ENCODE measurements at places on chromosomes 1 and 21.

- no peak overlapping the region for H3K4me3 ChIP-seq
- no peaks in the 10 kb centered on the region for H3K27me3 ChIP-seq
- no peaks in the 10 kb centered on the region for H3K36me3 ChIP-seq
- H3K4me1 ChIP-seq, result peaks cover 13% of the 10 kb centered on the region
Observed at GRCh38 chr1:9901148-9902059, 8.7 kb downstream of the CTNNBIP1 start.

GRCh38 chr1:89826594-89826993 lies 5.8 kb downstream of the LRRC8D start:
- no peak overlapping the region for H3K4me3 ChIP-seq
- DNase-seq, result no peak
- no peaks in the 10 kb centered on the region for H3K36me3 ChIP-seq
- H3K4me1 ChIP-seq, result no peaks in the 10 kb centered on the region
- no peaks in the 10 kb centered on the region for H3K27me3 ChIP-seq

DNA sequence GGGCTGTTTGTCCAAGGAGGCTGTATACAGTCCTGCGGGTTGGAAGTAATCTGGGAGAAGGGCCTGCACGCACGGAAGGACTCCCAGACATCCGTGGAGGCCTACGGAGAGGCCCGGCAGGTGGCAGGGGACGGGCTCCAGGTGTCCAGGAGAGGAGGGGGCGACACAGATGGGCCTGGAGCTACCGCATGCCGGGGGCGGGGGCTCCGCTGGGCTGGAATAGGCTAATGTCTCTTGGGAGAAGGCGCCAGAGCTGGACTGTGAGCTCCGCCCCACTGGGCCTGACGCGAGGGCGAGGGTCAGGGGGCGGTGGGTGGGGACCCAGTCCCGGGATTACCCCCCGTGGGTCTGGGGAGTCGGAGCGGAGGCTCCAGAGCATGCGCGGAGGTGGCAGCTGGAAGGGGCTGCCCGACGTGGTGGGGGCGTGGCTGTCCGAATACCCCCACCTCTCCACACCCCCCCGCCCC lies 659 bp downstream of the AGO1 start:
- no peaks in the 10 kb centered on the region for H3K36me3 ChIP-seq
- H3K4me3 ChIP-seq, result peak overlapping the region; percentile 100
- DNase-seq, result peak; percentile 88
- no peaks in the 10 kb centered on the region for H3K4me1 ChIP-seq

- no peaks in the 10 kb centered on the region for H3K4me1 ChIP-seq
- no peak overlapping the region for H3K4me3 ChIP-seq
- H3K27ac ChIP-seq, result no peak overlapping the region
- H3K36me3 ChIP-seq, result no peaks in the 10 kb centered on the region
Observed at GRCh38 chr1:41340655-41341364, 20.4 kb upstream of the FOXO6 start.

DNA sequence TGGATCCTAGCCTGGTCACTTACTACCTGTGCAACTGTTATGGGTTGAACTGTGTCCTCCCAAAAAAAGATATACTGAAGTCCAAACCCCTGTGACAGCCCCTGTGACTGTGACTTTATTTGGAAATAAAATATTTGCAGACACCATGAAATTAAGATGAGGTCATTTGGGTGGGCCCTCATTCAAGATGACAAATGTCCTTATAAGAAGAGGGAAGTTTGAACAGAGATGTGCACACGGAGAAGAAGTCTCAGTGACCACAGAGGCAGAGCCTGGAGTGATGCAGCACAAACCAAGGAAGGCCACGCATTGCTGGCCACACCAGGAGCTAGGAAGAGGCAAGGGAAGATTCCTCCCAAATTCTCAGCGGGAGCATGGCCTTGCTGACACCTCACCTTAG lies 249.7 kb upstream of the RUNX1 start:
- no peaks in the 10 kb centered on the region for H3K36me3 ChIP-seq
- H3K4me1 ChIP-seq, result no peaks in the 10 kb centered on the region
- no peak overlapping the region for H3K4me3 ChIP-seq
- H3K27me3 ChIP-seq, result no peaks in the 10 kb centered on the region
- H3K27ac ChIP-seq, result no peak overlapping the region

GRCh38 chr1:54064299-54064698 lies 10.9 kb downstream of the TCEANC2 start:
- H3K27ac ChIP-seq, result no peak overlapping the region
- DNase-seq, result no peak
- H3K4me3 ChIP-seq, result no peak overlapping the region
- H3K4me1 ChIP-seq, result no peaks in the 10 kb centered on the region
- no peaks in the 10 kb centered on the region for H3K36me3 ChIP-seq
- no peaks in the 10 kb centered on the region for H3K27me3 ChIP-seq

- DNase-seq, result no peak
- H3K4me1 ChIP-seq, result peaks cover 4% of the 10 kb centered on the region
- H3K36me3 ChIP-seq, result no peaks in the 10 kb centered on the region
- H3K27me3 ChIP-seq, result no peaks in the 10 kb centered on the region
- H3K4me3 ChIP-seq, result peak overlapping the region; percentile 40
Observed at GRCh38 chr1:28249013-28249865, 10.1 kb upstream of the SESN2 start.

DNA sequence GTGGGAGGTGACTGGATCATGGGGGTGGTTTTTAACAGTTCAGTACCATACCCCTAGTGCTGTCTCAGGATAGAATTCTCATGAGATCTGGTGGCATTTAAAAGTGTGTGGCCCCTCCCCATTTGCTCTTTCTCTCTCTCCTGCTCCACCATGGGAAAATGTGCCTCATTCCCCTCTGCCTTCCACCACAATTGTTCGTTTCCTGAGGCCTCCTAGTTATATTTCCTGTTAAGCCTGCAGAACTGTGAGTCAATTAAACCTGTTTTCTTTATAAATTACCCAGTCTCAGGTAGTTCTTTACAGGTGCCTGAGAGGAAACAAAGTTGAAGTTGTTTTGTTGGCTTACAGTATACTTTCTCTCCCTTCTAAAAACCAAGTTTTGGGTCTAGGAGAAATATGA lies 23.1 kb upstream of the SLC22A15 start:
- no peaks in the 10 kb centered on the region for H3K27me3 ChIP-seq
- no peak overlapping the region for H3K27ac ChIP-seq
- DNase-seq, result no peak
- no peak overlapping the region for H3K4me3 ChIP-seq
- H3K36me3 ChIP-seq, result no peaks in the 10 kb centered on the region

GRCh38 chr1:58874342-58874741 lies 90.5 kb upstream of the JUN start:
- H3K27ac ChIP-seq, result no peak overlapping the region
- H3K4me3 ChIP-seq, result no peak overlapping the region
- no peaks in the 10 kb centered on the region for H3K4me1 ChIP-seq
- H3K27me3 ChIP-seq, result no peaks in the 10 kb centered on the region

DNA sequence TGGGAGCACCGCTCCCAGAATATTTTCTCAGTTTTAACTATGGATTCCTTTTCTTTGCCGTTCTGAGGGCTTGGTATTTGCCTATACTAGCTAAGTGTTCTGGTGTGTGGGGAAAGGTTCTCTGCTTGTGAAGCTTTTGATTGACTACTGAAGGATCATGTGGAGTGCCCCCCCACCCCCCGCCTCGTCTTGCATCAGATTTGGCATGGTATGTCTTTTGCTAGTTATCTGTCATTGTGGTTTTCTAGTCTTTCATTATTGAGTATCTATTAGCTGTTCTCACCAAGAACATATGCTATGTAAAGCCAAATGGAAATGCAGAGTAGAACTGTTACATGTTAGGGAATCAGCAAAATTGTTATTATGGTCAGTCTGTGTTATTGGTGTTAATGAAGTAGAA lies 58.3 kb downstream of the MACF1 start:
- no peak overlapping the region for H3K4me3 ChIP-seq
- no peak overlapping the region for H3K27ac ChIP-seq
- H3K4me1 ChIP-seq, result no peaks in the 10 kb centered on the region
- H3K27me3 ChIP-seq, result no peaks in the 10 kb centered on the region

DNA sequence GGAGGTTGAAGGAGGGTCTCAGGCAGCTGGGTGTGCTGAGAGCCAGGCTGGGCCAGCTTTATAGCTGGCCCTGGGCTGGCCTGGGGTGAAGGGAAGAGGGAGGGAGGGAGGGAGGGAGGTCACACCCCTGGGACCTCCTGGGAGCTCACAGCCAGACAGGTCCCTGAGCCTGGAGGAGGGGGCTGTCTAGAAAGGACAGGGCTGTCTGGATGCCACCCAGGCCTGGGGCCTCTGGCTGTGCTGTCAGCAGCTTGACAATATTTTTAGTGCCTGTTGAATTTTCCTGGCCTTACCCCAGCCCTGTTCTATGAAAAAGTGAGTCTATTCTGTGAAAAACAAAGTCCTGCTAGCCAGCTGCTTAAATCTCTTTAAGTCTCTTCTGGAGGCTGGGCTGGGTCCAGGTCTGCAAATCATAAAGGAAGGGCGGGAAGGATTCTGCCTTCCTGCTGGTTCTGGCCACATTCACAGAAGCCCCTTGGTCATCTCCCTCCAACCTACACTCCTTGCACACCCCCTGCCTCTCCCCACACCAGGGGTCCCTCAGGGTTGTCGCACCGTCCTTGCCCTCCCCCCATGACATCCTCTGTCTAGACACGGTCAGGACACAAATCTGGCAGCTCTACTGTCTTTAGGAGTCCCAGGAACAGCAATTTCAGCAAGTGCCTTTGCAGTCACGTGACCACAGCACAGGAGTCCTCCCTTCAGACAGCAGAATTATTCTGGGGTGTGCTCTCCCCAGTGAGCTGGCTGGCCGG lies at the start of gene LEFTY2:
Gene LEFTY2, minus strand, starts transcription at position 34 of the 755 bp plus-strand sequence. CDS start 80 bp downstream, outside the sequence.
- no peaks in the 10 kb centered on the region for H3K36me3 ChIP-seq
- H3K27ac ChIP-seq, result no peak within 1 kb of the TSS
- no peak within 1 kb of the TSS for H3K4me3 ChIP-seq
- no peak for DNase-seq

GRCh38 chr1:211633524-211633846 lies 41.9 kb downstream of the NEK2 start:
- H3K4me1 ChIP-seq, result peaks cover 2% of the 10 kb centered on the region
- no peaks in the 10 kb centered on the region for H3K36me3 ChIP-seq
- no peak for DNase-seq
- no peak overlapping the region for H3K4me3 ChIP-seq
- H3K27ac ChIP-seq, result no peak overlapping the region

DNA sequence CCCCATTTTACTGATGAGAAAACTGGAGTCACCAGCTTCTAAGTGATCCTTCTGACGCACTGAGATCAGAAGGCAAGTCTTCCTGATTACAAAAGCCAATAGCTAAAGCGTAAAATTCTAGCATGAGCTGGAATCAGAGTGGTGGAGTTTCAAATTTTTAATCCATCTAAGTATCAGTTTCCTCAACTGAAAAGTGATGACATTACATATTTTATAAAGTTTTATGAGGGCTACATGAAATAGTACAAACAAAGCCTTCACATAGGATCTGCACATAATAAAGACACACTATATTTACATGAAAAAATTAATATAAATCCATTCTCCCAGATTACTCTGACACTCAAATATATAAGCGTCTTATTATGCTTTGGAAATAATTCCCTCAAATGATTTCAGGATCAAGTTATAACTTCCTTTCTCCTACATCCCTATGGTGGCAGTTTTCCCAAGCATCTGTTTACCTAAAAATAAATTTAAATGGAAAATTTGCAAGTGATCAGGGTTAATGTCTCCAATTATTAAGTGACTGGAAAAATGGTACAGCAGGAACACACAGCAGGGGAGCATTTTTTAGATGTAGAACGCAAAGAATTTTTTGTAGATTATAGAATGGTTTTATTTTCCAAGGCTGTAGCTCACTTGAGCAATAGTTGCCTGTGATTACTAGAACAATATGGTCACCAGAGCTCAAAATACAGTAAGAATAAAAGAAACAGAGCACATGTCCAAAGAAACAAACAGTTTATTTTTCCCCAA lies 490.4 kb upstream of the C1orf87 start:
- H3K4me1 ChIP-seq, result no peaks in the 10 kb centered on the region
- no peaks in the 10 kb centered on the region for H3K27me3 ChIP-seq
- no peaks in the 10 kb centered on the region for H3K36me3 ChIP-seq
- no peak for DNase-seq
- H3K4me3 ChIP-seq, result no peak overlapping the region

- H3K27ac ChIP-seq, result no peak overlapping the region
- no peaks in the 10 kb centered on the region for H3K36me3 ChIP-seq
- H3K4me1 ChIP-seq, result no peaks in the 10 kb centered on the region
- DNase-seq, result peak; percentile 50
- H3K4me3 ChIP-seq, result no peak overlapping the region
- no peaks in the 10 kb centered on the region for H3K27me3 ChIP-seq
Observed at GRCh38 chr21:32826329-32827167, 55.0 kb upstream of the PAXBP1 start.

- no peak overlapping the region for H3K4me3 ChIP-seq
- H3K36me3 ChIP-seq, result no peaks in the 10 kb centered on the region
Observed at GRCh38 chr1:32066489-32066873, 6.3 kb upstream of the TMEM39B start.

GRCh38 chr1:89538361-89538760 lies 13.7 kb downstream of the LRRC8B start:
- H3K36me3 ChIP-seq, result no peaks in the 10 kb centered on the region
- H3K4me1 ChIP-seq, result no peaks in the 10 kb centered on the region
- no peak overlapping the region for H3K4me3 ChIP-seq
- DNase-seq, result no peak
- no peaks in the 10 kb centered on the region for H3K27me3 ChIP-seq

DNA sequence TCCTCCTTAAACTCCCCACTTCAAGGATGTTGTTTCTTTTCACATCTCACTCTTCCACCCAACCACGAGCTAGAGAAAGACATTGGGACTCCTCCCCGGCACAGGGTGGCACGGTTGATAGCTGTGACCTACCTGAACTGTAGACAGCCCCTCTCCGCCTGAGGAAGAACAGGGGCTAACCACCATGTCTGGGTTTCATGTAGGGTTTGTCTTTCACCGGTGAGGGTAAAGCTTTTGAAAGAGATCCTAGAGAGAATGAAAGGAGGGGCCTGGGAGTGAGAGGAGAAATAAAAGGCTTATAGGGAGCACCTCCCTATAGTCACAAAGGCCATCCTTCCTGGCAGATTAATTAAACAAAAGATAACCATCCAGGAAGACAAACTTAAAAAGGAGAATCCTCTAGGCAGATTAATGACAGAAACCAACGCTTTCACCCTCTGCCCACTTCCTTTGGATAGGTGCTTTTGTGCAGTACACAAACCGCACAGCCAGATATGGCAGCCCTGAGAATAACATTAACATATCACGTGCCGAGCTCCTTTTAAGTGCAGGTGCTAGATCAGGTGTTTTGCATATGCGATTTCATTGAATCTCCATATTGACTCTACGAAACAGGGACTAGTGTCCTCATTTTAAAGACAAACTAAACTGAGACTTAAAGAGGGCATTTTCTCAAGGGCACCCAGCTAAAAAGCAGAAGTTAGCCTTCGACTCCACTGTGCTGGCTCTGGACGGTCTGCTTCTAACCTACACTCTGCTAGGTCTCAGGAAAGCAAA lies 178.1 kb upstream of the RUNX1 start:
- no peak overlapping the region for H3K4me3 ChIP-seq
- no peaks in the 10 kb centered on the region for H3K36me3 ChIP-seq
- no peak overlapping the region for H3K27ac ChIP-seq
- H3K27me3 ChIP-seq, result no peaks in the 10 kb centered on the region

GRCh38 chr1:29379443-29380073 lies 143.2 kb downstream of the PTPRU start:
- no peaks in the 10 kb centered on the region for H3K4me1 ChIP-seq
- H3K27ac ChIP-seq, result no peak overlapping the region
- no peaks in the 10 kb centered on the region for H3K27me3 ChIP-seq
- H3K4me3 ChIP-seq, result no peak overlapping the region
- peak; percentile 22 for DNase-seq
- H3K36me3 ChIP-seq, result no peaks in the 10 kb centered on the region

Measured in kidney (tissue), 22 donors.